ENCODE measurements at places on chromosomes 7 and 10.

DNA sequence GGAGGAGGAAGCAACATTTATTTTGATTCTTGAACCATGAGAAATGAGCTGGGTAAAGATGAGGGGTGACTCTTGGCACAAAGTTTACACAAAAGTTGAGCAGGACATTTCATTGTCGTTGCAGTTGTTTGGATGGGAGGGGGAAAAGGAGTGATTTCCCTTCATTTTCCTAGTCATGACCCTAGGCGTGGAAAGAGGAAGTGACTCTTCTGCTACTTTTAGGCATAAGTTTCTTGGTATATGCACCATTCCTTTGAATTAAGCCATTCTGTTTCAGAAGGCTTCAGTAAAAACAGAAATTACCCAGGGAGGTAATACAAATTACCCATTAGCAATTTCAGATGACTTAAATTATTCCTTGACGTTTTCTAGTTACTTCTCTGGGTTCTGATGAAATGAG lies 113.9 kb upstream of the FAM171A1 start:
- DNase-seq: no peak

DNA sequence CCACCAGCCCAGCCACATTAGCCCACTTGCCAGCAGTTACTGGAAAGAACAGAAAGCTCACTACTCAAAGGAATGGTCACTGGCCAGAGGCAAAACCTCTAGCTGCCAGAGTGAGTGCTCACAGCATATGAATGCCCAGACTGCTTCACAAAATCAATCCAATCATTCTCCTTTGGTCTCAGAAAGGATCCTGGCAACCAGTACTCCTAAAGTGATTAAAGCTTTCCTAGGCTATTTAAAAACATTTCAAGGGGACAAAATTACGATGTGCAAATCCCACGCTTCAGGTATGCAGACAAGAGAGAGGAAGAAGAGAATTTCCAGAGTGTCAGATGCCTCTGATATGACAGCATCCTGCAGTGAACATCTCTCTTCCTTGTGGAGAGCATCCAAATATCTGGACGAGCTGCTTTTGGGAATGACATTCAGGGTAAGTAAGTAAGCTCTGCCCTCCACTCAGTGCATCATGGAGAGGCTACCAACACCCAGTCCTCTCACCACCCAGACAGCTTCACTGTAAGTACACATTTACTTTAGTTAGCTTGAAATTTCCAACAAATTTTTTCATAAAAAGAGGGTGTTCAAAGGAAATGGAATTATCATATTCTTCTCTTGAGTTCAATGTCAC lies 25.1 kb downstream of the ICA1 start:
- no peak for DNase-seq

- DNase-seq: no peak
These were observed 40.2 kb upstream of the MYL10 start for GRCh38 chr7:101669307-101669706.

- DNase-seq: no peak
These were observed 36.6 kb downstream of the CD36 start for GRCh38 chr7:80675090-80675489.

DNA sequence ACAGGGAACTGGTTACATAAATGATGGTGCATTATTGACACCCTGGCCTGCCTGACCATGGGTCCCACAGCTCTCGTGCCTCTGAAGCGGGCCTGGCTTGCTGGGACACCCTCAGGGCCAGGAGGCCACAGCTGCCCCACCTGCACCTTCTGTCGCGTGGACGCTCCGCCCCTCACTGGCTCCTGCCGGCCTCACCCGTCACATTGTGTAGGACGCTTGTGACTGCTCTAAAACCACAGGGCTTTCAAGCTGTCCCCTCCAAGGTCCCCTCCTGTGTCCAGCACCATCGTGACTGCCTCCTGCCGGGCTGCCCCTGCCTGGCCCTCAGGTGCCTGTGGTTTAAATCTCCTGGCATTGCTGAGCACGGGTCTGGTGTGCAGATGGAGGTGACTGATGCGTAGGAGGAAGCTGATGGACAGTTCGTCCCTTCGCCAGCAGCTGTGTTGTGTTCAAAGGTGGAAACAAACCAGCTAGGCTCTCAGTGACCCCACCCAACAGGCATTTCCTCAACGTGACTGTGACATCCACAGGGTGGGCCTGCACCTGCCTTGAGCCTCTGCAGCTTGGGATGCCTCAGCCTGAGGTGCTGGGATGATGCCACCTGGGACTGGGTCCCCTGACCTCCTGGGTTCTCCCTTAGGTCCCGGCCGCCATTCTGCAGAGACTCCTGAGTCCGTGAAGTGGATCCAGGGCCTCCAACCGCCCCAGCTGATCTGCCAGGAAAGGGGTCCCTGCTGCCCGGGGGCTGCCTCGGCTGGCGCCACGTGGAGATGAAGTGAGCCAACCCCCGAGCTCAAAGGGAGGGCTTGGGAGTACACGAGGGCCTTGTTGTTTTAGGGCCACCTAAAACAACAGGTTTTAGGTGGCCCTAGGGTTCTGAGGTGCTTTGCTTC lies 148.5 kb downstream of the WDR37 start:
- no peak for DNase-seq

DNA sequence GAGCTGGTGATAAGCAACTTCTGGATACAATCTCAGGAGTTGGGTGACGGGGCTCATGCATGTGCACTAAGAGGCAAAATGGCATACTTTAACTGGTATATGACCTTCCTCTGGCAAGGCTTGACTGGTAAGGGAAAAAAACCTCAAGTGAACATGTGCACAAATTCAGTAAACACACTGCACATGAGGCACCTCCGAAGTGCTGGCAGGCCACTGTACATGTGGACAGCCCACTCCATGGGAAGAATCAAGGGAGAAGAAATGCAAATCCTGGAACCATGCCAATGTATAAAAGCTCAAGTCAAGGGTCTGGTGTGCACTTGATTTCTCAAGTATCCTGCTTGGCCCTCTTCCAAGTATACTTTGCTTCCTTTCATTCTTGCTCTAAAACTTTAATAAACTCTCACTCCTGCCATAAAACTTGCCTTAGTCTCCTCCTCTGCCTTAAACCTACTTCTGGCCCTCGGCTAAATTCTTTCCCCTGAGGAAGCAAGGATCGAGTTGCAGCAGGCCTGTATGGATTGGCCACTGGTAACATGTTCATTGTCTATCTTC lies 167.2 kb downstream of the RAMP3 start:
- DNase-seq: peak; percentile 55

Data from retinal pigment epithelial cell (primary cell).